ENCODE measurements at places on chromosomes 7 and 10.

GRCh38 chr7:33604056-33604455, 301.3 kb upstream of the BMPER start:
- DNase-seq: no peak

DNA sequence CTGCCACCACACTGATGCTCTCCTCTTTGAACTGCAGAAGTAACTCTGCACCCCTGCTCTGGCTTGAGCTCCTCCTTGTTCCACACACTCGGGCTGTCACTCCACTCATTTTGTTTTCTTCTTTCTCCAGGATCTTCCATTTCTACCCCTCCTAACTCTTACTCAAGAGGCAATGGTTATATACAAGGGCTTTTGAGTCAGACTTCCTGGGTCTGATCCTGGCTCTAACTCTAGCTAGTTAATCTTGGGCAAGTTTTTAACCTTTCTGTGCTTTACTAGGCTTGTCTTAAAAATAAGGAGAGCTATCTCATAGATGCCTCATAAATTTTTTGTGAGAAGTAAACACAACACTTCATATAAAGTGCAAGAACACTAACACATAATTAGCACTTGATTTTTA, 45.3 kb upstream of the GNAI1 start:
- no peak for DNase-seq

- no peak for DNase-seq
These were observed 19.9 kb downstream of the ACTA2 start for GRCh38 chr10:88932539-88933256.

DNA sequence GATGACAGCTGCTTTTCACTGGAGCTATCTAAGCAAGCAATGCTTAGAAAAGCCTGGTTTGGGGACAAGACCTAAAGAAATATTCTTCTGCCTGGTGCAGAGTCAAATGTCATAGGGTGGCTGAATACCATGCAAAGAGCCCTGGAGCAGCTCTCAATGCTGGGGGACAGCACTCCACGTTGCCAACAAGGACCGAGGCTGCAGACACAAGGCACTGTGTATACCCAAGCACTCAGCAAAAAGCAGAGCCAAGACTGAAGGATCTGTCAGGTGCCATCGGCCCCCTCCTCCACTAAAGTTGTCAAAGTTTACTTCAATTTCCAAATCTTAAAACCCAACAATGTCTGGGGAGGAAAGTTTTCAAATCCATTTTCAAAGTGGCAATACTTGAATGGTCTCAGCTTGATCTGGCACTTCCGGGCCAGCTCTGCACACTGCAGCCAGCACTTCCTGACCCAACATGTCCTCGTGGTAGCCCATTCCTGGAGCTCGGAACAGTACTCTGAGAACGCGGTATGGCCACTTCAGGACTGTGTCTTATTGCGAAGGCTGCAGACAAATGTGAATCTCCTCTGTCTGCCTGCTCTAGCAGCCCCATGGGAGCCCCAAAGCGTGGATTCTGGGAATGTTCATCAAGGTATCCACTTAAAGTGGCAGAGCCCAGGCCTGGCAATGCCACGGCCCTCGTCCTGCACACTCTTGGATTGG, 191.8 kb downstream of the TNS3 start:
- no peak for DNase-seq

DNA sequence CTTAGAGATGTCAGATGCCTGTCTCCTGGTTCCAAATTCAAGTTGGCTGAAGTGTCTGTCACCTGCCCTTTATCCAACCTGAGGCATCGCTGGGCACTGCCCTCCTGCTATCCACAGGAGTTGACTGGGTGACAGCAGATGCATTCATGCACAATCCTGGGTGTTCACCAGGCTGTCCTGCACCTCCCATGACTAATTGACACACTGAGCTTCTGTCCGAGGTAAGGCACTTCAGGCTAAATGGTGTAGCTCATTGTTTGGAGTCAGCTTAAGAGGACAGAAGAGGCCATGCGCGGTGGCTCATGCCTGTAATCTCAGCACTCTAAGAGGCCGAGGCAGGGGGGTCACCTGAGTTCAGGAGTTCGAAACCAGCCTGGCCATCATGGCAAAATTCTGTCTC, 2.4 kb downstream of the UCMA start:
- DNase-seq: no peak

- DNase-seq: no peak
These were observed 51.9 kb upstream of the GNAT3 start for GRCh38 chr7:80563561-80564327.

GRCh38 chr7:54813398-54813797, 54.4 kb upstream of the SEC61G start:
- DNase-seq: no peak

DNA sequence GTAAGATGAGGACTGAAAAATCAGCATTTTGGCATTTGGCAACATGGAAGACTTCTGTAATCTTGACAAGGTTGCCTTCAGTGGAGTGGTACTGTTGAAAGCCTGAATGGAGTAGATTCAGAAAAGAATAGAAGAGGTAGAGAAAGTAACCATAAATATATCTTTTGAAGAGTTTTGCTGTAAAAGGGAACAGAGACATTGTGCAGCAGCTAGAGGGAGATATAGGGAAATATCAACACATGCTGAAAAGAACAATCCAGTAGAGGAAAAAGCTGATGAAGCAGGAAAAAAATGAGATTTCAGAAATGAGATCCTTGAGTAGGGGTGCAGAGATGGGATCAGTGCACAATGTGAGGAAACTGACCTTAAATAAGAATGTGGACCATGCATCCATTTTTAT, 60.0 kb downstream of the RAPGEF5 start:
- DNase-seq: no peak

- no peak for DNase-seq
These were observed 53.4 kb upstream of the GDF10 start for GRCh38 chr10:47246406-47247147.

DNA sequence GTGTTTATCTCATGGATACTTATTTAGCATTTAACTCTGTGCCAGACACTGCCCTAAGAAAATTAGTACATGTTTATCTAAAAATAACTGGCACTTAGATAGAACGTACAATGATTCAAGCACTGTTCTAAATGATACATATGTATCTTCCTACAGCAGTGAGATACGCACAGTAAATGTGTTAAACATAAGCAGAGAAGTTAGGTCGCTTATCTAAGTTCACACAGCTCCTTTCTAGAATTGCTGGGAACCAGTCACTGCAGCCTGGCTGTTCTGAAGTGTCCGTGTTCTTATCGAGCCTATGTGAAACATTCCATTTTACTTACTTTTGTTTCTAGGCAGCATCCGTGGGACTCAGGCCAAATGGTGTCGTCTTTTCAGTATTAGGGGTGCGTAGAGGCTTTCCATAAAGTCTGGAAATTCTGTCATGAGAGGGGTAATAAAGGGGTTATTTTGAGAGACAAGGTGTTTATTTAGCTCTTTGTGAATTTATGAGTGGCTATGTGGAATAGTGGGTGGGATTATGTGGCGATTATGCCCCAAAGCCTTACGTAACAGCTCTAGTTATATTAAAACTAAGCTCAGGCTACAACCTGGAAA, 186.9 kb downstream of the SND1 start:
- no peak for DNase-seq

GRCh38 chr10:78948621-78949030, 120.1 kb upstream of the ZMIZ1 start:
- DNase-seq: no peak

DNA sequence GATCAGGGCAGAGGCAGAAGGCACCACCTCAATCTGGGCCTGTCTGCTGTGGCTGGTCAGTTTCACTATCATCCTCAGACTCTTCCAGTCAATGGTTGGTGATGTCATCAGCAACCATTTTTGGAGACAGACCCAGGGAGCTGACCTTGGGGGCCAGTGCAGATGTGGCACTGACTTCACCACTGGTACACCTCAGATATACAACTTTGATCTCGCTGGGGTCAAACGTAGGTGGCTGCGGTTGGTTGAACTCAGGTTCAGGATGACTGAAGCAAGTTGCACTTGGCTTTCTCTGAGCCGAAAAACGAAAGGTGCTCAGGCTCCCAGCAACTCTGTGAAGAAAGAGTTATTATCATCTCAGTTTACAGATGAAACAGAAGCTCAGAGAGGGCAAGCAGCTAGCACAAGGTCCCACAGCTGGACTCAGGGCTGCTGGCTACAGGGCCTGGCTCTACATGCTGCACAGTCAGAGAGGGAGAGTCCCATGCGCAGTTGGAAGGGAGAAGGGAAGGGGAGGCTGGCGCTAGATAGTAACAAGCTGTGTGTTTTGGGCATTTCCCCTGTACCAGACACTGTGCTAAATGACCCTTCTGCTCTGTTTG, 27.2 kb downstream of the ANKRD16 start:
- DNase-seq: no peak

DNA sequence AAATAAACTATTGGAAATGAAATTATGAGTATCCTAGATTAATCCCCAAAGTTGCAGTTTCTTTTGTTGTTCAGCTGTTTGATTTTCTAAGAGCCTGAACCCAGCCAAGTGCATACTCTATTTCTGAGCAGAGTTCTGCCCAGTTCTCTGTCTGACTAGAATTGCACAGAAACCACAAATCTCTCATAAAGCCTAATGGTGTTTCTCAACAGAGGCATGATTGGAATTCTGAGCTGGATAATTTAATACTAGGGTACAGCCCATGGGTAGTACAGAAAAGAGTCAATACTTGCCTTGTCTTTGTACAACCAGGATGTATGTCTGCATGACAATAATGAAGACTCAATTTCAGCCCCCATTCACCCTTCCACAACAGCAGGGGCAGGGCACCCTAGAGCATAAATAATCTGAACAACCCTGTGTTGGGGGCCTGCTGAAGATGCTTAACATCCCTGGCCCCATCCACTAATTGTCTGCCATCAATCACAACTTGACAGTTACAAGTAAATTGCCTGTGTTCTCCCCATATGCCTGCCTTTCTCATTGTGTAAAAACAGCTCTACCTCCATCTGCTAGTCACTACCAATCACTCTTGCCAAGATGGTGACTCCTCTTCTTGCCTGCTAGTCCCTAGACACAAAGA, 114.4 kb downstream of the NPSR1 start:
- no peak for DNase-seq

GRCh38 chr7:54015251-54015650, 526.9 kb upstream of the VSTM2A start:
- DNase-seq: no peak

DNA sequence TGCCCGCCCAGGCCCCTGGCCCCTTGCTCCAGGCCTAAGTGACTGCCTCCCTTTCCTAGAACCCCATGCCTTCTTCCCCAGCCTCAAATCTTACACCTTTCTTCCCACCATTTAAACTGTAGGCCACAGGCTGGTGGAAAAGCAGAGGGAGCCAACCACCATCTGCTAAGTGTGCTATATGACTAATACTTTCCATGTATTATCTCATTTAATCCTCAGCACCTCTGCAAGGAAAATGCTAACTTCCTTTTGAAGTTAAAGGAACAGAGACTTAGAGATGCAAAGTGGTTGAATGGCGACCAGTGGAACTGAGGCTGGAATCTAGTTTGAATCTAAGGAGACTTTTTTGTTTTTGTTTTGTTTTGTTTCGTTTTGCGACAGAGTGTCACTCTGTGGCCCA, 17.8 kb upstream of the MTPAP start:
- no peak for DNase-seq

GRCh38 chr10:86849181-86849894, 92.9 kb downstream of the BMPR1A start:
- no peak for DNase-seq

- DNase-seq: no peak
These were observed 60.6 kb upstream of the MSMB start for GRCh38 chr10:46106410-46107255.

- no peak for DNase-seq
These were observed 34.8 kb downstream of the UBE2H start for GRCh38 chr7:129917934-129918333.

DNA sequence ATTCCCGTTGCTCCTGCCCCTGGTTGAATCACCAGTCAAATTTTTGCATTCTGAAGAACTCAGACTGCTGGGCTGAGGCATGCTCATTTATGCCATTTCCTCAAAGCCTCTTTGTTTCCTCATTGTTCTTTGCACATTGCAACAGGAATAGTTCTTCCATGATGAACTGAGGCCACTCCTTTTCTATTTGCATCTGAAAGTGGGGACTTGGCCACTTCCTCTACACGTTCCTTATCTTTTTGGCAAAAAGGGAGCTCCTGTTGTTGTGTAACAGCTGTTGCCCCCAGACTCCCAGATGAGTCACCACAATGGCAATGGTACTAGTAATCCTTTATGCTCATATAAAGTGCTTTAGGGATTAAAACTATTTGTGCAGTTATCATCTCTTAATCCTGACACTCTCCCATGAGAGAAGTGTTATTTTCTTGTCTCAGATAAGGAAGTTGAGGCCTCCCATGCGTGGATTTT, 20.1 kb upstream of the ITPRID1 start:
- DNase-seq: no peak

GRCh38 chr10:92830478-92831389, 17.6 kb upstream of the EXOC6 start:
- no peak for DNase-seq

- no peak for DNase-seq
These were observed 504.1 kb downstream of the SDK1 start for GRCh38 chr7:3805151-3805550.

DNA sequence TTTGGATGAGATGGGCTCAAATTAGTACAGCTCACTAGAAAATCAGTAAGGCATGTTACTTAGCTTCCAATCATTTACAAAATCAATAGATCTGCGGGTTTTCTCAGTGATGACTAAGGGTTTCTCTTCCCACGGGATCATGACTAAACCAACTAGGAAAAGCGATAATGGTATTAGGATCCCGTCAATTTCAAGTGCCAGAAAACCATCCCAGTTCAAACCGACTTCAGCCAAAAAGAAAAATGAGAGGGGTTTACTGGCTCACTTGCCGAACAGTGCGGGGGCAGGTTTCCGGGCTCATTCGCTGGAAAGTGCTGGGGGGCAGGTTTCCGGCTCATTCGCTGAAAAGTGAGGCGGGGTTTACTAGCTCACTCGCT, 62.1 kb upstream of the LYZL2 start:
- no peak for DNase-seq

GRCh38 chr10:69464401-69464800, 13.1 kb downstream of the TSPAN15 start:
- DNase-seq: no peak

DNA sequence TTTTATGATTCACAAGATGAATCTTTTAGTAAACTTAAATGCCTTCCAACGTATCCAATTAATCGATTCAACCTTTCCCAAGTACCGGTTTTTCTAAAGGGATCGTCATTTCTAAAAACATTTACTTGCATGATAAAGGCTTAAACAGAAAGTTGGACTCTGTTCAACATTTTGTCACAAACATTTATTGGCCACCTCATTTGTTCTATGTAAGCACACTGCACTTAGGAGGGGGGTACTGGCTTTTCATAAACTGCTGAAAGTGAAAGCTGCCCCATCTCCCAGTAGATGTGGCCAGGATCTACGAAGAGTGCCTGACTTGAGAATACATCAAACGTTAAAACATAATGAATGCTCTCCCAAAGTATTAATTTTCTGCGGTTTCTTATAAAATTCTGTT, 37.3 kb upstream of the LAMB4 start:
- DNase-seq: no peak

Data from activated T-helper 1 cell treated with anti-CD3 and anti-CD28 coated beads, Interleukin-2, amount 50 U/mL, for 16 hours (primary cell).